ENCODE measurements at places on chromosomes 7 and 10.

DNA sequence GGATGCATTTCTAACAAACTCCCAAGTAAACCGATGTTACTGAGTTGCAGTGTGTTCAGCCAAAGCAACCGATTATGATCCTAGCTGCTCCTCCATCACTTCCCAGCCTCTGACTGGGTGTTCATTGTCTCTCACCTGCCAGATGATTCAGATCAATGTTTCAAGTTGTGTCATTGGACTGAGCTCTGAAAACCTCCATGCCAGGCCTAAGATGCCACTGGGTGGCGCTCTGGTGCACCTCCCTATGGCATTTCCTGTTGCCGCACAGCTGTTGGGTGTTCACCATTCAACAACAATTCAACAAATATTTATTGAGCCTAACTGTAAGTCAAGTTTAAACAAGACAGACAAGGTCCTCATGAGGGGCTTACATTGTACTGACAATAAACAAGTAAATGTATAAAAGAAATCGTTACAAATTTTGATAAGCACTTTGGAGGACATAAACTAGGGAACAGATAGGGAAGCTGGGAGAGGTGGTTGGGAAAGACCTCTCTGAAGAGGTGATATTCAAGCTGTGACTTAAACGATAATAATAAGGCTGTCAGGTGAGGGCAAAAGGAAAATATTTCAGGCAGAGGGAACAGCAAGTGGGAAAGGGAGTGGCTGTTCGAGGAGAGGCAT is 22.8 kb downstream of the RGR start:
- DNase-seq = peak; percentile 45

GRCh38 chr10:96376483-96376882 is 17.7 kb upstream of the OPALIN start:
- DNase-seq = no peak

GRCh38 chr7:45244981-45245380 is 87.4 kb downstream of the RAMP3 start:
- no peak for DNase-seq

DNA sequence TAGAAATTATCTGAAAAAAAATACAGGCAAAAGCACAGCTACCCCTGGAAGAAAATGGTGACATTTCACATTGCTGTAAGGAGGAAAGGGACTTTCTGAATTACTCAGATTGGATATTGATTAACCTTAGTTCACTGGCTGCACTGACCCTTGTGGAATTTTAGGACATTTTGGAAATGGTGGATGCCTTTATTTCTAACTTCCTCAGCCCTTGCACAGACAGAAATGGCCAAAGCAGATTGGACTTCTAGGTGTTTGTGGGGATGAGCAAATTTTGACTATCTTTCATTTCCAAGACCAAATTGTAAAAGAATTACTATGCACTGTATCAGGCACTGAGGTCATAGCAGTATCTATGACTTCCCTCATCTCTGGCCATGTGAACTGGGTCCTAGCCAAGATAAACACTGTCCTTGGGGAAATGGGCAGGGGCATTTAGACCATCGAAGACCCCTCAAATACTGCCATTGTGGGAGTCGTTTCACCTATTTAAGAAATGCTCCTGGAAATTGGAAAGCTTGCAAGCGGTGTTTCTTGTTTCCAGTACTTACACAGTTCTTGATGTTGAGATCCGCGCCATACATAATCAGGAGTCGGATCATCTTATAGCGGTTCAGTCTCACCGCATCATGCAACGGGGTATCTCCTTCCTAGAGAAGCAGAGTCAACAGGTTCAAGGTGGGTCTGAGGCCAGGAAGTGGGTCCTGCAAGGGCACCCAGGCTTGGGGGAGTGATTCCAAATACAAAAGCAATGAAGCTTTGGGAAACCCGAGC is 5.7 kb downstream of the ANKRD1 start:
- DNase-seq = no peak

- no peak for DNase-seq
Observed at GRCh38 chr10:6654571-6654970, 74.5 kb upstream of the PRKCQ start.

DNA sequence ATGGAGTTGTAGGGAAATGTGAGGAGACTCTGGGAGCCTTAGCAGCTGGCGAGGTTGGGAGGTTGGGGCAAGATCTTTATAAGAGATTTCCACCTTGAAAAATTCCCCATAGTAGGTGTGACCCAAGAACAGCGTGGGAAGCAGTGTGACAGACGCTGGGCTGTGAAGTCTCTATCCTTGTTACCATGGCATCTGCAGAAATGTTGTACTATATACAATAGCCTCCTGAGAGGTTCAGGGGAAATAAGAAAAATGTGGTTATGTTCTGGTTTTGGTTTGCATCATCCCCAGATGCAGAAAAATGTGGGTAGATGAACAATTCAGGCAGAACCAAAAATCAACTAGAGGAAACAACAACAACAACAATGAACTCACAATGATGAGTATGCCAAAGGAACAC is 498.6 kb downstream of the SH2D4B start:
- no peak for DNase-seq
